ENCODE measurements at places on chromosomes 16 and 17.

- no peak for DNase-seq
These were observed 17.5 kb downstream of the HS3ST4 start for GRCh38 chr16:25709213-25709612.

- DNase-seq, result no peak
These were observed 1.2 kb downstream of the PNPO start for GRCh38 chr17:47942568-47942967.

DNA sequence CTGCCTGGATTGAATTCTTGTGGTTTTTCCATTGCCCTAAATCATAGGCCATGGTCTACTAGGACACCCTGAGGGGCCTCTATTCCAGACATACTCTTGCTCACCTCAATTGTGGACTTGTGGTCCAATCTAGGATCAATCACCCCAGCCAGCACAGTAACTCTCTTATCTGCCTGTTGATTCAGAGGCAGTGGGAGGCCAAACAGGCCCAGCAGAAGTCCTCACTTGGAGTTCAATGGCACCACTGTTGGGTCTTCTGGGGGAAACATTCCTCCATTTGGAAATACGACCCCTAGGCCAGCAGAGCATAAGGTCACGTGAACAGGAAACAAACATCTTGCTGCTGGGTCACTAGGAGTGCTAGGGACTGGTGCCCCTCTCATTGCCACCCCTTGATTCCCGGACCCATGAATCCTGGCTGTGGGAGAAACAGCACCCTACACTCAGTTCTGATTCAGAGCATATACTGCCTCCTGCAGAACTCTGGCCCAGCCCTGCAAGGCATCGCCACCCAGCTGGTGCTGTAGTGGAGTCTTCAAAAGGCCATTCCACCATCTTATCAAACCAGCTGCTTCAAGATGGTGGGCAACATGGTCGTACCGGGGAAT, 6.8 kb upstream of the NXN start:
- no peak for DNase-seq

DNA sequence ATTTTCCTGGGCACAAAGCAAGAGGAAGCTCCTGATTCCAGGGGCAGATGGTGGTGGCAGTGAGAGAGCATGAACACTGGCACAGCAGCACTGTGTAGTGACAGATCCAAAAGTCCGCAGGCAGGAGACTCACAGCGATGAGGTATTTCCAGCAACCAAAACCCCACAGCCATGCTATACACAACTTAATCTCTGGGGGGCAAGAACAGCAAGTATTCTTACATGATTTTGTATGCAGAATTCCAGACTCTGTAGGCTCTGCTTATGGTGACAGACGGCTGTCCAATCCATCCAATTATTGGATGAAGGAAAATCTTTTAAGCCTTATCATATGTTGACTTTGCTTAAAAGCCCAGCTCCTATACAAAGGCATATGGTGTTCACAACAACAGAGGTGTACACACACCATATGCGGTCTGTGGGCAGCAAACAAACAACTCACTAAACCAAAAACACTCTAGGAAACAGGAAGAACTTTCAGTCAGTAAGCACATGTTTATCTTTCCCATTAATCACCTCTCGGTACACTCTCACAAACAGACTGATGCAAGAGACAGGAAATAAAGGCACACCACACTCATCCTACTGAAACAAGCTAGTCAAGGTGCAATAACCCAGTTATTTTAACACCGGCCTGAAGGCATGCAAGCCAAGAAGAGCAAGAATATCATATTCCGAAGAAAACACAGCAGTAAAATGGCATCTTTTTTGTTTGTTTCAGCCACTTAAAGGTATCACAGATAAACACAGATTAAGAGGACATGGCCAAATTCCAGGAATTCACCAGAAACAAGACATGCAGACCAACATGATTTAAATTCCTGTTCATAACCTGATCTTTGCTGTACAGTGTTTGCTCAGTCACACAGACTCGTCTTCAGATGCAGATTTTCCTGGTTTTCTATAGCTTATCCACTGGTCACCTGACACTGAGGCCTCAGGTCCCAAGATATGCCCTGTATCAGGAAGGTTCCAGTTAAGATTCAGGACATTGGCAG, 47.8 kb downstream of the ERN1 start:
- no peak for DNase-seq

- no peak for DNase-seq
These were observed 49.0 kb upstream of the AKAP1 start for GRCh38 chr17:57035971-57036481.

DNA sequence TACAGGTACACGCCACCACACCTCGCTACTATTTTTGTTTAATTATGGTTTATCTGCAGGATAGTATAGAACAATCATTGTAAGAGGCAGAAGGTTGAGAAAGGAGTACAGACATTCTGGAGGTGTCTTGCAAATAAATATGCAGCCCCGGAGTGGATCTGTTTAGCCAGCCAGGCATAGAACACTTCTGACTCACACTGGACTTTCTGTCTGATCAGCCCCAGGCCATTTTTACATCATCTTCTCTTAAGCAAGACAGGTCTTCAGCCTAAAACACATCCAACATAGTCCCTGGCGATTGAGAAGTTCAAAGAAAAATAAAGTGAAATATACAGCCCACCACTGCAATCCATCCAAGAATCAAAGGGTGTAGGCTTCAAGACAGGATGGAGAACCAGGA, 81.4 kb downstream of the XYLT1 start:
- DNase-seq, result no peak

- DNase-seq, result no peak
These were observed 31.5 kb upstream of the GRIN2A start for GRCh38 chr16:10213748-10214147.

GRCh38 chr16:54426553-54426849, 139.9 kb upstream of the IRX3 start:
- DNase-seq, result no peak

- no peak for DNase-seq
These were observed 259.2 kb downstream of the CBLN1 start for GRCh38 chr16:49022351-49022963.

GRCh38 chr17:17402558-17402957, 74.2 kb upstream of the MED9 start:
- DNase-seq, result no peak

GRCh38 chr16:66364117-66364958, 2.2 kb upstream of the CDH5 start:
- DNase-seq, result no peak

GRCh38 chr17:67576471-67577115, 141.1 kb upstream of the NOL11 start:
- no peak for DNase-seq

- DNase-seq, result no peak
These were observed 1.4 kb upstream of the QRICH2 start for GRCh38 chr17:76309461-76309860.

GRCh38 chr17:78897664-78898047, 5.3 kb downstream of the CEP295NL start:
- no peak for DNase-seq

GRCh38 chr17:21462237-21462636, 86.1 kb downstream of the KCNJ12 start:
- no peak for DNase-seq

- no peak for DNase-seq
These were observed 40.3 kb downstream of the CBFA2T3 start for GRCh38 chr16:88936556-88937205.

- no peak for DNase-seq
These were observed 230.7 kb downstream of the BCAS3 start for GRCh38 chr17:60908324-60908723.

GRCh38 chr16:54418903-54419302, 132.3 kb upstream of the IRX3 start:
- DNase-seq, result no peak

- DNase-seq, result no peak
These were observed 209.3 kb downstream of the CHD9NB start for GRCh38 chr16:52843381-52843780.

GRCh38 chr17:7113273-7114071, 1.1 kb downstream of the ASGR2 start:
- no peak for DNase-seq

GRCh38 chr17:28907709-28908475, 5.0 kb upstream of the DHRS13 start:
- DNase-seq, result no peak

DNA sequence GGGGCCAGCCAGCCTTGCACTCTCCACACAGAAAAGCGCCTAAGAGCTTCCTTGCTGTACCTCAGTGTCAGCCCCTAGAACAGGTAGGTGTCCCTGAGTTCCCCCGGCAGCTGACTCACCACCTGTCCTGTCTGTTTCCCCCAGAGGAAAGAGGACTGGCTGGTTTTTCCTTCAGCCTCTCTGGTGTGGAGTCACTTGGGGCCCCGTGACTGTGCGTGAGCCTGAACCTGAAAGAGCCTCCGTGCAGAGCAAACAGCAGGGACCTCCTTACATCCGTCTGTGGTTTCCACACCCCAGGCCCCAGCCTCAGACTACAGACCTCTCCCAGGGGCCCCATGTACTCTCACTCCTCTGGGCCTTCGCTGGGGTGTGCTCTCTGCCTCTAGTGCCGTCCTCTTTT, 87.8 kb downstream of the GNAO1 start:
- DNase-seq, result peak; percentile 18

DNA sequence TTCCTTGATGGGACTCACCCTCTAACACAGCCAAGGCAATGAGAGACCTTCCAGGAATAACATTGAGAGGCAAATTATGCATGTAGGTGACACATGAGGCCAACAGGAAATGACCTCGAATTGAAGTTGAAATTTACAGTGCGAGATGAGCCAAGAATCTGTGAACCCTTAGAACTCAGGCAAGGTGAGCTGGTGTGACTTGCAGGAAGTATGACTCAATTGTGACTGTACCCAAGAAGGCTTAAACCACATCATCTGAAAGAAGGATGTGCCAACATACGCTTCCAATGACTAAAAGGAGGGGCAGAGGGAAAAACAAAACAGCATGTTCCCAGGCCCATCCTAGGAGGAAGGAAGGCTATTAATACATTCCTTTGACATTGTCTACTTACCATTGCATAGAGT, 44.8 kb downstream of the PITPNC1 start:
- DNase-seq, result no peak

DNA sequence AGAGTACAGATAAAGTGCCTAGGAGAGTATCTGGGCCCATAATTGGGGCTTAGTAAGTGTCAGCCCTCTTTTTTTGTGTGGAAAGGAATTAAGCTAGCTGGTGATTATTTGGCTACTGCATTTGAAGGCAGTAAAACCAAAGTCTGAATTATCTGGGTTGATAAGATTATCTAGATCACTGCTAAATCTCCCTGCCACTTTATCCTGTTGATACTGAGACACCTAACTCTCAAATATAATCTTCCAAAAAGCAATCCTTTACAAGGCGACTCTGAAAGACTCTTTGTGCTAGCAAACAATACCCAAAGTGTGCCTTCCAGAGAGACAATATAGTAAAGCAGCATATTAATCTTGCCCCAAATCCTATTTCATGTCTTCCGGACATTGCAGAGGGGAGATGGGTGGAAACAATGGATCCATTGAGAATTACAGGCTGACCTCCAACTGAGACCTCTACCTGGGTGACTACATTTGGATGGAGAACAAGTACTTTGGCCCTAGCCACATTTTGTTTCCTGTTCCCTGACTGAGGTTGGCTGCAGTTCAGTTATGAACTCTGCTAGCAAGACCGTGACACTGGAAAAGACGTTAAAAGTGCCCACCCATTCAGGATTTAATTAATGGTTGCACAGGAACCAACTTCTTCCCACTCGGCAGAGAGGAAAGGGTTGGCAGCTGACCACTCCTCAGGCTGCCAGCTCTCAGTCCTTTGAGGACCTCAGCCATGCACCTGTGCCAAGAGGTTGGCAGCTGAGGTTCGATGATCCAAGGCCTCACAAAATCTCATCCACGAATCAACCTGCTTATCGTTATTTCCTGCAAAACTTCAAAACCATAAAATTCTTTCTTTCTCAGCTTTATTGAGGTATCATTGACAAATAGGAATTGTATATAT, 72.6 kb downstream of the SYCE1L start:
- DNase-seq, result no peak

DNA sequence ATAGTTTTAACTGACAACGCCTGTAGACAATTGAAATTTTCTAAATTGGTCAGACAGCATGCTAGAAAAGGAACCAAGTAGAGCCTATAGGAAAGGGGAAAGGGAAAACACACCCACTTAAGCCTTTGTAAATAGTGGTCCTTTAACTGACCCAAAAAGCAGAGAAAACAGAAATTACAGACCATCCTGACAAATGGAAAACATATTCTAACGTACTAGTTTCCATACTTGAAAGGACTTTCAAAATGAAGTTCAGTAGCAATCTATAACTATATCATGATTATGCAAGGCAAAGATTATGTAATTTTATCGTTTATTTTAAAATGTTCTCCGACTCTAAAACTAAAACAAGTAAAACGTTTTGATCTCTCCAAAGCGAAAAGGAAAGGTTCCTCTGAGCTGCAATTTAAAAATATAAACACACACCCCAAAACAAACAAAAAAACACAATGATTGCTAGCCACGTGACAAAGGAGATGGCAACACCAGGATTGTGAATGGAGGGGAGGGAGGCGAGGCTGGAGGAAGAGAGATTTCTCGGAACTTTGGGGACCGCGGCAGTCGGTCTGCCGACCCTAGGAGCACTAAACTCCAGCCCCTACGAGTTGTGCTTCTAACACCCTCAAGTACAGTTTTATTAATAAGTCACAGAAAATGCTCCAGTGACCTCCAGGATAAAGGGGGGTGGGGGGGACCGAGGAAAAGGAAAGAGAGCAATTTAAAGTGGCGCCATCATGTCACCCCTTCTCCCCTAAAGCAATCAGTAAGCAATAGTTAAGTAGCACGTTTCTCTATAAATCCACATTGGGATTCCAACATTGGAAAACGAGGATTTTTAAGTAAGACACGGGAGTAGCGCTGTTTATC, 1.7 kb downstream of the KANSL1 start:
- no peak for DNase-seq

DNA sequence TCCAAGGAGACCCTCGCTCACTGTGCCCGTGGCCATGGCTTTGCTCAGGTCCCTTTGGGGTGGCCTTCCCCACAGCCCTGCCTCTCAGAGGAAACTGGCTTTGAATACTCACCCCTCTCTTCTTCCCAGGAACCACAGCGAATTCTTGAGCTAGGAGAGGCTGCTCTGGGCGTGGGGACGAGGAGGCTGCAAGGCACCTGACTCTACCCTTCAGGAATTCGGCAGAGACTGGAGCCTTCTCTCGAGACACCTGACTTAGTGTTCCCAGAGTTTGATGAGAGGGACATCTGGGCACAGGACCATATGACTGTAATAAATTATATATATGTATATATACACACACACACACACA, 6.2 kb downstream of the LLGL2 start:
- DNase-seq, result no peak

GRCh38 chr17:80352991-80353665, 61.8 kb upstream of the ENDOV start:
- DNase-seq, result no peak

Measured in stimulated activated CD4-positive, alpha-beta T cell treated with anti-CD3 and anti-CD28 coated beads, Interleukin-15, amount 100 ng/mL, for 1 hour (primary cell).